Activated CD8-positive, alpha-beta memory T cell treated with anti-CD3 and anti-CD28 coated beads for 1 hour (primary cell): ENCODE measurements at places on chromosomes 13 and 19.

- no peak for DNase-seq
Observed at GRCh38 chr19:4523306-4524110, 5.2 kb upstream of the PLIN4 start.

DNA sequence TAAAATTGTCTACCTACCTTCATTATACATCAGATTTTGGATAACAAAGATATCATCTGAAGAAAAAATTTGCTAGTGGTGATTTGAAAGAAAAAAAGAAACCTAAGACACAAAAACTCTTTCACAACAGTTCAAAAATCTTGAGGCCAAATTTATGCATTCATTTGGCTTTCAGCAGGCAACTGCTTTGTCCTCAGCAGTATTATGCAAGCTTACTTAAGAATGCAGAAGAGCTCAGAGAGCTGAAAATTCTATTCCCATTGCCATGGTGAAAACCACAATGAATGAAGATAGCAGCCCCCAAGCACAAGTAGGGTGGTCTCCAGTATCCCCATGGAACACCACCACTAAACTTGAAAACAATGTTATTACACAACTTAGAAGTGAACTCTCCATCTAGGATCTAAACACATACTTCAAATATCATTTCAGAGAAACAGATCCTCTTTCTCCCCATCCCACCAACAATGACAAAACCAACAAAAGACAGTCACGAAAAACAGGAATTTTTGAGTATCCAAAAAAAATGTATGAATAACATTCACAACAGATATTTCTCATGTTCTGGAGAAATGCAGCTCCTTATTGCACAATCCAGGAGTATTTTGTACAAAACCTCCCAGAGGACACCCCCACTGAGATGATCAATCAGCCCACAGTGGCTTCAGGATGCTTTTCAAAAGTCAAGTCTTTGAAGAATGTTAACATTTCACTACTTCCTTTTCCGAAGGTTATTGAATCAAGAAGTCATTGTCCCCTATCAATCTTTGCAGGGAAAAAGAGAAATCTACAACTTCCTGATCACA, 192.7 kb downstream of the LHFPL6 start:
- no peak for DNase-seq

DNA sequence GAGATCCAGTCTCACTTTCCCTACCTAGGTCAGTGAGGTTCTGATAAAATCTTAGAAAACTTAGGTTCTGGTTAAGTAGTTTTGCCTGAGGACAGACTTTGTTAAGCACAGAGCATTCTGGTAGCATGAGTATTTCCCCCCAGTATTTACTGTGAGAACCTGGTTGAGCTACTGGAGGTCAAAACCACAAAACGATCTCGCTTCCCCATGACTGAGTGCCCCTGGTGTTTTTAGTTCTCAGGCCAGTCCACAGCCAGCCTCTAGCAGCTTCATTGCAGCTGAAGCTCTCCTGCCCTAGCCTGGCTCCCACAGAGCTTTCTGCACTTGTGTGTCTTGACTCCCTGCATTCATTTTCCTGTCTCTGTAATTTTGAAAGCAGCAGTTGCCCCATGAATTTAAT, 1138.2 kb downstream of the UQCRFS1 start:
- DNase-seq: no peak

- peak; percentile 7 for DNase-seq
Observed at GRCh38 chr13:94674609-94675348, 37.6 kb downstream of the SOX21 start.

- DNase-seq: no peak
Observed at GRCh38 chr13:97559981-97560380, 126.0 kb downstream of the RAP2A start.

- no peak for DNase-seq
Observed at GRCh38 chr19:840519-841206, at the start of gene PRTN3. PRTN3 (plus strand) TSS chr19:840999; CDS start chr19:841009, 10 bp downstream.

GRCh38 chr13:50707628-50708027, 135.9 kb downstream of the DLEU7 start:
- DNase-seq: no peak

- no peak for DNase-seq
Observed at GRCh38 chr13:104847922-104848321, 1687.5 kb downstream of the EFNB2 start.

GRCh38 chr19:46756544-46756888, 10.3 kb upstream of the STRN4 start:
- DNase-seq: no peak

- DNase-seq: no peak
Observed at GRCh38 chr13:101453784-101454201, 1.3 kb downstream of the ITGBL1 start.
